ENCODE measurements at places on chromosomes 5 and 9. TPM values are rescaled to one million over a fixed set of nuclear protein-coding genes. Genes with fewer than 3 reads are reported as not detected.

- peak; percentile 24 for DNase-seq
These were observed 4.8 kb downstream of the ATP6V1G1 start for GRCh38 chr9:114592356-114592755.

The FGFR4 gene
- 233 TPM for total RNA-seq

GRCh38 chr5:17147617-17148016, 69.8 kb upstream of the BASP1 start:
- no peak for DNase-seq

- DNase-seq = no peak
These were observed 69.1 kb upstream of the PUM3 start for GRCh38 chr9:2913026-2913425.

The IQGAP2 gene
- total RNA-seq = 119 TPM

DNA sequence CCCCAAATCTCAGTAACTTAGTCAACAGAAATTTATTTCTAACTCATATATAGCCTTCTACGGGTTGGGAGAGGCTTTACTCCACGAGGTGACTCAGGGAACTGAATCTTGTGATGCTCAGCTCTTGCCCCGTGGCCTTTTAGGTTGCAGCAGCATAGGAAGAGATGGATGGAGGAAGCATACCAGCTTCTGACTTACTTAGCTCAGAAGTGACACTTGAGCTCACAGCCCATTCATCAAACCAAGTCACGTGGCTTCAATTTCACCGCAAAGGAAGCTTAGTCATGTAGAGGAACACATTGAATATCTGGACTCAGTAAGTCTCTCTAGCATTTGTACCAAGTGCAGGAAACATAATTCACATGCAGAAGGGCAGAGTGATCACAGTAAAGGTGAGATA, 124.1 kb upstream of the KCNN2 start:
- DNase-seq = no peak

DNA sequence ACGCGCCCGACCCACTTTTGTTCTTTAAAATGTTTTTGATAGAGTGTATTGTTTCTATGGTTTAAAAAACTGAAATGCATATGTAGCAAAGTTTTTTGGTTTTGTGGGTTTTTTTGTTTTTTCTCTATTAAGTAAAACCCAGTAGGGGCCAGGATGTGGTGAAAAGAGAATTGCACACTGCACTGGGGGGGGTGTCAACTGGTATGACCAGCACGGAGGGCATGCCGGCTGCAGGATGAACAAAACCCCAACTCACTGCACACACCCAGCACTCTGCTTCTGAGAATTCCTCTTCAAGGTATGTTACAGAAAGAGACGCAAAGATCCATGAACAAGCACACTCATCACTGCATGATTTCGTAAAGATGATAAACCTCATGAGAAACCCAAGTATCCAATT, 75.0 kb downstream of the STK10 start:
- DNase-seq = peak; percentile 40

GRCh38 chr9:127303830-127304229, 39.3 kb downstream of the GARNL3 start:
- DNase-seq = no peak

DNA sequence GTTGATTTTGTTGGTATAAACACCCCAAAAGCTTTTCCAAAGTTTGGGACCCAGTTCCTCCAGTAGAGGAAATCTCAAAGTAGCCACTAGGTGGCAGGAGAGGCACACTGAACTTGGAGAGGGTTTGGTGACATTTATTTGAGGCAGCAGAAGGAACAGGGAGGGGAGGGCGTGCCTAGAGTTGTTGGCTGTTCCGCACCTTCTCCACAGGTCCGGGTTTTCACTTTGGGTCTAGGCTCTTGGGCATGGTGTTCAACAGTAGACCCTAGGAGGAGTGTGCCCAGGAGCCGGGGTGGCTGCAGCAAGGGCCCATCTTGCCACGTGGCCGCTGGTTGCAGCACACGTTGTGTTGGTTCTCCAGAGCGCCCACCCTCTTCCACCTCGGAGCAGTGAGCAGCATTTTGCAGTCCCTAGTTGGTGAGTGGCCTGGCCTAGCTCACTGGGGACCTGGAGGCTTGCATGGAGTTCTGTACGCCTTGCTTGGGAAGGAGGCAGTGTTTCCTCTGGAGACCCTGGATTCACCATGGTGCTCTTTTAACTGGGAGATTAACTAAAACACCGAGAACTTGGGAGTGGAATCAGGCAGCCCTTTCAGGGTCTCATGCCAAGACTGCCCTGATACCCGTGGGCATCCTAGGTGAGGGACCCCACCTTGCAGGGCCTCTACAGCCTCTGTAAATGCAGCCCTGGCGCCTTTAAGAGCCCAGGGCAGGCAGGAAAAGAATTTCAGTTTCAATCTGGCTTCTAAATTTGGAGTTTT, 28.2 kb downstream of the PTPA start:
- peak; percentile 88 for DNase-seq

The PCDHA5 gene
- total RNA-seq = 1.2 TPM
